ENCODE measurements at places on chromosomes 12 and 14. TPM values are rescaled to one million over a fixed set of nuclear protein-coding genes. Genes with fewer than 3 reads are reported as not detected.

DNA sequence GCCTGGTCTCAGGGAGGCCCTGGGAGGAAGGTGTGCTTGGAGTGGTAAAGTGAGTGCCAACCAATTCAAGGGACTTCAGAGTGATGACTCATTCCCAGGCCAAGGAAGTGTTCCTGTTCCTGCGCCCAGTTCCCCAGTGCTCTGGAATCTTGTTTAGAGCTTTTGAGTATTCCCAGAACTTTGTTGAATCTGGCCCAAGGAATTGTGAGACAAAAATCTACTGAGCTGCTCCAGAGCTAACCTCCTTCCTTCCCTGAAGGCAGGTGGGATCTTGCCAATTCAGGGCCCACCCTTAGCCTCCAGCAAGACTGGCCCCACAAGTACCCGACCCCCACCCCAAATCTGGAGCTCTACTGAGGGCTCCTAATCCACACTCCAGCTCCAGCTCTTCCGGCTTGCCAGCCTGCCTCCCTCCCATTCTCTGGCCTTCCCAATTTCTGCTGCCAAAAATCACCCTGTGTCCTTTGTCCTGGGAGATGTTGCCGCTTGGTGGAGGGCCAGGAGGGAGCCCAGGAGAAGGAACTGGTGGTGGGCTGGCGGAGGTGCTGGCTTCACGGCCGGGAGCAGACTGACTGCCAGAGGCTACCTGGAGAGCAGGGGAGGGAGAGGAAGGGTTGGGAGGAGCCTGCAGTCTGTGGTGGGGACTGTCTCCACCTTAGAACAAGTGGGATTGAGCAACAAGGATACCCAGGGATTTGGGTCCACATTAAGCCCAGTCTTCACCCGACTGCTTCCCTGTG lies 2.0 kb upstream of the ATN1 start:
- H3K27me3 ChIP-seq = no peaks in the 10 kb centered on the region
- peak overlapping the region; percentile 31 for H3K27ac ChIP-seq
- peak overlapping the region; percentile 50 for H3K4me3 ChIP-seq

GRCh38 chr12:92992041-92992440 lies 62.9 kb upstream of the EEA1 start:
- no peak for DNase-seq
- H3K4me1 ChIP-seq = peaks cover 22% of the 10 kb centered on the region
- no peaks in the 10 kb centered on the region for H3K27me3 ChIP-seq
- no peak overlapping the region for H3K4me3 ChIP-seq
- no peaks in the 10 kb centered on the region for H3K36me3 ChIP-seq
- H3K27ac ChIP-seq = no peak overlapping the region

DNA sequence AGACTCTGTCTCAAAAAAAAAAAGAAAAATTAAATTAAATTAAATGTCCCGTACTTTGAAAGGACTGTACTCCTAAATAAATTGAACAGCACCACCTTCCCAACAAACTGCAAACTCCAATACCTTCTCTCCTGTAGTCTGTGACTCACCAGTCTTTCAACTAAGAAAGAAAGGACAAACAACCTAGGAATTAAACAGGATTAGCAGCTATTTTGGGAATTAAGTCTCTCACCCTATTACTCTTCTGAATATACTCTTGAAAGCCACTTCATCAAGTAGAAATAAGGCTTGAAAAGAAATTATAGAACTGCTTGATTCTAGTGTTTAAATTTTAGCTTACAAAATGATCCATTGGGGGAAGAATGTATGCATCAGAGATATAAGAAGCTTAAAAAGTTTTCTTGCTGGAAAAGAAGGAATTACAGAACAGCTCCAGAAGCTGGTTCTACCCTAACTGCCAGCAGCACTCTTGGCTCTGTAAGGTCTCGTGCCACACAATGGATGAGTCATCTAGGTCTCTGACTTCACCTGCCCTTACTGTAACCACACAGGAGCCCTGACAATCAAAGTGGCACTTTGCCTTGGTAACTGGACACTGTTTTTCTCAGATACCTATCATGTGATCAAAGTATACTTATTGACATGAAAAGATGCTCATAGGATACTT lies 57.0 kb upstream of the CERS5 start:
- DNase-seq = peak; percentile 63
- H3K27me3 ChIP-seq = no peaks in the 10 kb centered on the region
- H3K4me1 ChIP-seq = peaks cover 28% of the 10 kb centered on the region
- H3K36me3 ChIP-seq = peaks cover 4% of the 10 kb centered on the region

- no peaks in the 10 kb centered on the region for H3K36me3 ChIP-seq
- peak overlapping the region; percentile 65 for H3K4me3 ChIP-seq
- H3K4me1 ChIP-seq = peaks cover 5% of the 10 kb centered on the region
- no peak overlapping the region for H3K27ac ChIP-seq
Observed at GRCh38 chr14:96424109-96424989, 32.4 kb downstream of the AK7 start.

DNA sequence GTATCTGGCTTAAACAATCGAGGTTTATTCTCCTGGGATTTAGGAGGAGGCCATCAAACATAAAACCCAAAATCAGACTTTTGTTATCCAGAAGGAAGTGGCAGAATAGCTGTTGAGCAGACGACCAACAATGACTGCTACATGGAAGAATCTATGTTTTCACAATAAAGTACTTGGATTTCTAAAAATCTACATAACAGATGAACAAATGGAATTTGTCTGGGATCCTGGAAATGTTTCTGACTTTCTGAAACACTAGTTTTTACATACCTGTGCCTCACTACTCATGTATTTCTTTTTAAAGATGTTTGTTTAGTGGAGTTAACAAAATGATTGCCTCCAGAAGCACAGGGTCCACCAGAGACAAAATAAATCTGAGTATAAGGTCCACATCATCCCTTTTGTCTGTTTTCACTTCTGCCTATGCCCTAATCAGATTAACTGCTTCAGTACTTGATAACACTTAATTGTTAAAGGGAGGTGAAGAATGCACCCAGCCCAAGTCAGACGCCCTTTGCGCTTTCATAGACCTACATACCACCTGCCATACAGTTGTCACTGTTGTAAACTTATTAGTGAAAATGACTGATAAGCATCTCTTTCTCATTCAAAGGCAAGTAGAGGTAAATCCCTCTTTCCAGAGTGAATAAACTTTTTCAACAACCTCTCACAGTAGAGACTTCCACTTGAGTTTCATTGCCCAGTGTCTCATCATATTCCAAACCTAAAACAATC lies 164.6 kb downstream of the EGLN3 start:
- H3K36me3 ChIP-seq = no peaks in the 10 kb centered on the region
- peaks cover 4% of the 10 kb centered on the region for H3K4me1 ChIP-seq
- peaks cover 5% of the 10 kb centered on the region for H3K27me3 ChIP-seq
- H3K27ac ChIP-seq = no peak overlapping the region
- H3K4me3 ChIP-seq = no peak overlapping the region

DNA sequence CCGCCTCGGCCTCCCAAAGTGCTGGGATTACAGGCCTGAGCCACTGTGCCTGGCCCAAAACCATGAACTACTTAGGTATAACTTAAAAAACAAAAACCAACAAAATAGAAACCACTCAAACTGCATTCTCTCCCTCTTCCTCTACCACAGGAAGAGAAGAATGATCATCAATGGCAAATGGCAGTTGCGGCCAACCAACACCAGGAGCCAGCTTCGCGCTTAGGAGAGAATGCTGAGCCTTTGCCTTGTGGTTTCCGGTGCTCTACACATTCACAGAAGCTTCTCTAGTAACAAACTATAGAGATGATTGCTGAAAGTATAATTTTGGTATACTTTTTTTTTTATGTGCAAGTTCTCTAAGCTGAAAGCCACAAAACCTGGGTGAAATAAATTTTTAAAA lies 17.1 kb downstream of the CATSPERB start:
- no peaks in the 10 kb centered on the region for H3K36me3 ChIP-seq
- no peak overlapping the region for H3K4me3 ChIP-seq
- H3K27me3 ChIP-seq = no peaks in the 10 kb centered on the region
- peak; percentile 51 for DNase-seq

DNA sequence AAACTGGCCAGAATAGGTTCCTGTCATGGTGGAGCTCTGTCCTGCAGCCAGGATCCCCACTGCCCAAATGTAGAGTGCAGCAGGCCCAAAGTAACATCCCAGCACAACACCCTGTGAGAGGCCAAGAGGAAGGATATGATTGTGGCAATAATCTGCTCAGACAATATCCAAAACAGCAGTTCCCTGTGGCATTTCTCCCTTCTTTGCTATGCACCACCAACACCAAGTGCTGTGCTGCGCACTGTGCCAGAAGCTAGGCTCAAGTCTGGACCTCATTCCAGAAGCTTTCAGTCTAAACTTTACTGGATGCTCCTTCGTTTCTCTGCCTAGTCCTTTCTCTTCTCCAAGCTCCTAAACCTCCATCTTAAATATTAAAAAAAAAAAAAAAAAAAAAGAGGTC lies 33.4 kb downstream of the SLC11A2 start:
- H3K27me3 ChIP-seq = no peaks in the 10 kb centered on the region
- no peak for DNase-seq
- peaks cover 64% of the 10 kb centered on the region for H3K36me3 ChIP-seq

DNA sequence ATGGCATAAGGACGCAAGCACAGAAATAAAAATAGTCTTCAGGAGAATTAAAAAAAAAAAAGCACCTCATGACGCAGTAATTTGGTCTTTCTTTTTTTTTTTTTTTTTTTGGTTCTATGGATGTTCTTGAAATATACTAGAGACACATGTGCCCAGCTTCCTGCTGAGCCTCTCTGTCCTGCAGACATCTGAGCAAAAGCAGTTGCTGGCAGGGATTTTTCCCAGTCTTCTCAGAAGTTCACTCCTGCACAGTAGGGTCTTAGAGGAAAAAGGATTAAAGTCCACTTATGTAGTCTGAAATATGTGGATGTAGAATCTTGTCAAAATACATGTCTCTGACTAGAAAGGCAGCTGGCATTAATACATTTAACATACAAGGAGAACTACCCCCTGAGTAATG lies 1888.1 kb upstream of the SEL1L start:
- H3K36me3 ChIP-seq = no peaks in the 10 kb centered on the region
- H3K4me1 ChIP-seq = no peaks in the 10 kb centered on the region
- H3K27ac ChIP-seq = no peak overlapping the region
- no peak for DNase-seq
- no peak overlapping the region for H3K4me3 ChIP-seq

DNA sequence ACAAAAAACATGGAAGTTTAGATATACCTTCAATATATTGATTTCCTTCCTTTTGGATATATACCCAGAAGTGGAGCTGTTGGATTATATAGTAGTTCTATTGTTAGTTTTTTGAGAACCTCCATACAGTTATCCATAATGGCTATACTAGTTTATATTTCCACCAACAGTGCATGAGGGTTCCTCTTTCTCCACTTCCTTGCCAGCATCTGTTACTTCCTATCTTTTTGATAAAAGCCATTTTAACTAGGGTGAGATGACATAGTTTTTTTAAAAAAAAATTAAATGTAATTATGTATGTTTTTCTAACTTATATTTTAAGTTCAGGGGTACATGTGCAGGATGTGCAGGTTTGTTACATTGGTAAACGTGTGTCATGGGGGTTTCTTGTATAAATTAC lies 10.0 kb upstream of the SLC38A4 start:
- no peak for DNase-seq
- H3K27me3 ChIP-seq = peaks cover 47% of the 10 kb centered on the region
- H3K27ac ChIP-seq = no peak overlapping the region

- DNase-seq = no peak
- H3K4me3 ChIP-seq = no peak overlapping the region
- H3K27ac ChIP-seq = no peak overlapping the region
- H3K36me3 ChIP-seq = peaks cover 29% of the 10 kb centered on the region
- H3K27me3 ChIP-seq = no peaks in the 10 kb centered on the region
Observed at GRCh38 chr12:53515291-53515680, 8.0 kb upstream of the NPFF start.

- H3K4me3 ChIP-seq = no peak overlapping the region
- H3K36me3 ChIP-seq = no peaks in the 10 kb centered on the region
- no peak for DNase-seq
- no peaks in the 10 kb centered on the region for H3K4me1 ChIP-seq
- H3K27me3 ChIP-seq = no peaks in the 10 kb centered on the region
Observed at GRCh38 chr12:42953021-42953420, 363.5 kb upstream of the PRICKLE1 start.

GRCh38 chr12:95386051-95386450 lies 87.9 kb upstream of the METAP2 start:
- no peaks in the 10 kb centered on the region for H3K4me1 ChIP-seq
- H3K36me3 ChIP-seq = no peaks in the 10 kb centered on the region
- no peak overlapping the region for H3K4me3 ChIP-seq
- no peak overlapping the region for H3K27ac ChIP-seq

The POTEM gene
- not detected for total RNA-seq

The RAD51AP1 gene
- 43.5 TPM for total RNA-seq

The MYRFL gene
- not detected for total RNA-seq

The LRRIQ1 gene
- total RNA-seq = not detected

The OR4E2 gene
- not detected for total RNA-seq

The GDF3 gene
- total RNA-seq = not detected

The DLK1 gene
- not detected for total RNA-seq

The HOXC9 gene
- not detected for total RNA-seq

The CIDEB gene
- total RNA-seq = 39.6 TPM

The RD3L gene
- not detected for total RNA-seq

The CLMN gene
- 0.33 TPM for total RNA-seq

The FOXG1 gene
- total RNA-seq = not detected

The PROX2 gene
- not detected for total RNA-seq

The KRT79 gene
- not detected for total RNA-seq

All from activated CD4-positive, alpha-beta memory T cell treated with anti-CD3 and anti-CD28 coated beads, Interleukin-2, amount 10 ng/mL, durations not matched to agents 7 days and 5 days (primary cell).